ENCODE measurements at places on chromosomes 1 and 21. TPM values are rescaled to one million over a fixed set of nuclear protein-coding genes. Genes with fewer than 3 reads are reported as not detected.
A peak's percentile ranks its signal among the peaks of the same experiment; 100 is the strongest.

Gene RHEX
- total RNA-seq = not detected

GRCh38 chr1:158333405-158334155 is 2.2 kb upstream of the CD1B start:
- DNase-seq = no peak

- DNase-seq = no peak
Measured at GRCh38 chr1:89974696-89975470, 20.0 kb upstream of the ZNF326 start.

- no peak for DNase-seq
Measured at GRCh38 chr1:115539736-115540135, 102.0 kb upstream of the VANGL1 start.

Gene CHIA
- not detected for total RNA-seq

DNA sequence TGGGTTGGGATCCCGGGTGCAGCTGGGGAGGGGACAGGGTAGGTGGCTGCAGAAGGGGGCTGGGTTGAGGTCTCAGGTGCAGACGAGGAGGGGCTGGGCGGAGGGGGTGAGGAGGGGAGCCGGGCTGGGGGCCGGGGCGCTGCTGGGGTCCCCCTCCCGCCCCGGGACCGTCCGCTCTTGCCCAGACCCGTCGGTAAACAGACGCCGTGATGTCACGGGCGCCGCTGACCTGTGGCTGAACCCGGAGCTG is 22.3 kb downstream of the DHRS3 start:
- DNase-seq = no peak

Gene DNM3
- 2.1 TPM for total RNA-seq

Gene IGSF21
- not detected for total RNA-seq

- DNase-seq = peak; percentile 95
Measured at GRCh38 chr1:218480137-218480536, 135.0 kb downstream of the TGFB2 start.

Gene CCDC27
- not detected for total RNA-seq

Gene NOL9
- total RNA-seq = 24.5 TPM

- DNase-seq = no peak
Measured at GRCh38 chr1:184627007-184627341, 127.7 kb downstream of the EDEM3 start.

Gene LORICRIN
- not detected for total RNA-seq

DNA sequence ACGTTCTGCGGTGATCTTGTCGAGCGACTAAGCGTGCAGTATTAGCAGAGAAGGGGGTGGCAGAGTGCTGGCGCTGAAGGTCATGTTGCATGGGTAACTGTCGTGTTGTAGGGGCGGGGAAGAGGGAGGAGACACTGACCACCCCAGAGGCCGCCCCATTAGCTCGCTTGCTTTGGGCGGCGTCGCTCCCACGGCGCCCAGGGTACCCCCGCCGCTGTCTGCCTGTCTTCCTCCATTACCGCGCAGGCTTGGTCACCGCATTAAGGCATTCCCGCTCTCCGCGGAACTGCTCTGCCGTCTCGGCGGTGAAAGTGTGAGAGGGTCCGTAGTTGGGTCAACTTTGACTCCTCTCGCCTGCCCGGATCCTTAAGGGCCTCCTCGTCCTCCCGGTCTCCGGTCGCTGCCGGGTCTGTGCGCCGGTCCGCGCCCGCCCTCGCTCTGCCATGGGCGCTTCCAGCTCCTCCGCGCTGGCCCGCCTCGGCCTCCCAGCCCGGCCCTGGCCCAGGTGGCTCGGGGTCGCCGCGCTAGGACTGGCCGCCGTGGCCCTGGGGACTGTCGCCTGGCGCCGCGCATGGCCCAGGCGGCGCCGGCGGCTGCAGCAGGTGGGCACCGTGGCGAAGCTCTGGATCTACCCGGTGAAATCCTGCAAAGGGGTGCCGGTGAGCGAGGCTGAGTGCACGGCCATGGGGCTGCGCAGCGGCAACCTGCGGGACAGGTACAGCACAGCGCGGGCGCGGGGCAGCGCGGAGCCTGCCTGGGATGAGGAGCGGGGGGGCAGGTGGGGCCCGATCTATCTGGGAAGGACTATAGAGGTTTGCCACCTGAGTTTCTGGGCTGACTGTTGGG is at the start of gene MTARC2:
MTARC2 (plus strand) TSS at position 234 of the 846 bp plus-strand sequence; CDS start at position 444, 210 bp downstream.
- DNase-seq = peak; percentile 10

- DNase-seq = no peak
Measured at GRCh38 chr1:183466781-183467180, 5.5 kb upstream of the SMG7 start.

Gene FAM163A
- not detected for total RNA-seq

Gene LINGO4
- total RNA-seq = not detected

DNA sequence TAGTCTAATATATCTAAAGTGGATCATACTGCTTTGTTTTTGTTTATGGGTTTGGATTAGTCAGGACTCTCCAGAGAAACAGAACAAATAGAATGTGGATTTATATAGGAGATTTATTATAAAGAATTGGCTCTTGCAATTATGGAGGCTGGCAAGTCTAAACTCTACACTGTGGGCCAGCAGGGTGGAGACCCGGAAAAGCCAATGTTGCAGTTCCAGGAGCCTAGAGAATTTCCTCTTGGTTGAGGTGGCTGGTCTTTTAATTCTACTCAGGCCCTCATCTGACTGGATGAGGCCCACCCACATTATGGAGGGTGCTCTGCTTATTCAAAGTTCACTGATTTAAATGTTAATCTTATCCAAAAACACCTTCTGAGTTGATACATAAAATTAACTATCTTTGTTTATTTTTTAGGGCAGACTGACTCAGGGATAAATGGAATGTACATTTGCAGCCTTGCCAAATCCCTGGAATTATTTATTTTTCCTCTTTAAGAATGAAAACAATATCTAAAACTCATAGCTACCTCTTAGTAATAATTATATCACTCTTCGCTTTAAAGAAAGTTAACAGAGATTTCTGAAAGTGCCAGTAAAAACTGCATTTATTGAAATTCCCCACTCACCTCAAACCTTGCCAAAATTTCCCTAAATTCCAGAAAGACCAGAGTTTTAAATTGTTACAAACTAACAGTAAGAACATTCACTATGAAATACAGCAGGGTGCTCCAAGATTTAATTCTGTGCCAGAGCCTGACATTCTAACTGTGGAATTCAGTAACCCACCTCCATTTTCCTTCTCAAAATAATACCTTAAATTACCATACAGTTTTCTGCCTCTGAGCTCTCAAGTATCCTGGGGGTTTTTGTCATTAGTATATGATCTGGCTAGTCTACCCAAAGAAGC is 36.6 kb upstream of the SSX2IP start:
- DNase-seq = no peak

Gene SLAMF9
- 0.44 TPM for total RNA-seq

DNA sequence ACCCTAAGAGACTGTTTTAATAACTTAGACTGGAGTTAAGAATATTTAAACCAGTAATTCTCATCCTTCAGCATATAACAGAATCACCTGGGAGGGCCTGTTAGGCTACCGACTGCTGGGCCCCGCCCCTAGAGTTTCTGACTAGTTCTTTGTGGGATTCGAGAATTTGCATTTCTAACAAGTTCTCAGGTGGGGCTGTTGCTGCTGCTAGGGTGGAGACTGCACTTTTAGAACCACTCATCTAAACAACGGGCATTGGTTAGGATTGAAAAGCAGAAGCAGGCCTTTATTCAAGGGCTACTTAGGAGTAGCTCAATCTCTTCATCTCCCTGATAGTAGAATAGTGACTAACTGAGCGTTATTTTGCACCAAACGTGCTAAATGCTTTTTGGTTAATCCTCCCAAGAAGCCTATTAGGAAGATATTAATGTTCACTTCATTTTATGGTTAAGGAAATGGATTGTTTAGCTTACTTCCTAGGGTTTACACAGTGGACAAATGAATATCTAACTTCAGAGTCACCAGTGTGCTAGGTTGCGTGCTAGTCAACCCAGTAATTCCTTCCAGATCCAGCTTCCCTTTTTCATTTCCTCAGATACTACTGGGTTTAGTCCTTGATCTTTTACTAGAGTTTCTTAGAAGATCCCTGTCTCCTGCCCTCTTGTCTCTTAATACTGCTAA is 31.1 kb upstream of the UAP1 start:
- no peak for DNase-seq

GRCh38 chr1:101221945-101222429 is 14.8 kb upstream of the S1PR1 start:
- DNase-seq = no peak

- no peak for DNase-seq
Measured at GRCh38 chr1:225343618-225344017, 84.2 kb downstream of the LBR start.

Gene ZNF695
- 6.2 TPM for total RNA-seq

DNA sequence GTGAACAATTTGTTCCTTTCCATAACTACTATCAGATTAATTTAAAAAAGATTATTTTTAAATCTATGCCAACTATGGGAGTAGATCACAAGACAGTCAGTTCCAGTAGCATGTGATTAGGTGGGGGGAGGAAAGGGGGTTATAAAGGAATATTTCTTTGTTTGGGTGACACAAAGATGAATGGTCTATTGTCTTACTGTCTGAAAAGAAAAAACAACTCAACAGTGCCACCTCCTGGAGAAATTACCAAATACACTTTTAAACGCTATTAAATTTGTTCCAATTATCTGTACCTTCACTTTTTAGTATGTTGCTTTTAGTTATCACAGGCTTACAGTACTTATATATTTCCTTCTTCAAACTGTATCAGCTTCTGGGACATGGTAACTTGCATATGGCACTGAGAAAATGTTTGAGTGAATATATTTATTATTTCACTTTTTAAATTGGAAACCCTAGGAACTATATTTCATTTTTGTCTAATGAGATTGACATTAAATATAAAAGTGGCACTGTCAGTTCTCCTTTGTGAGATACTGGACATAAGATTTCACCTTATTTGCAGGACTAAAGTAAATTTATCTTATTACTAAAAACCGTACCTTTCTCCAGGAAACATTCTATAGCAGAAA is 1.7 kb upstream of the SORT1 start:
- DNase-seq = peak; percentile 49

- DNase-seq = no peak
Measured at GRCh38 chr1:58850636-58851035, 66.8 kb upstream of the JUN start.

DNA sequence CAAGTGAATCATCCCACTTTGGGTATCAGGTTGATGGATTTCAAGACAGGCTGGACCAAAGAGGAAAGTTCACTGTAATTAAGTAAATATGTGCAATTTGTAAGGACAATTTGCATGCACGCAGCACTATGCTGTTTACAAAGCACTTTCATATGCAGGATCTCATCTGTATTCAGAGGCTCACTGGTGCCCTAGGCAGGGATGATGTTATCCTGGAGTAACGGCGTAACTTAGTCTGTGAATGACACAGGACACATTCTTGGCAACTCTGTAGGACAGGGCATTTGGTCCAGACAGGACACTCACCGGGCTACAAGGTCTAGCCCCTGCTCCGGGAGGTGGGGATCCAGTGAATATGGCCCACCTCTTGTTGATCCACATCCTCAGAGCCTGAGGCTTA is 365.4 kb upstream of the DUSP10 start:
- no peak for DNase-seq

GRCh38 chr21:40606341-40606740 is 240.6 kb downstream of the DSCAM start:
- no peak for DNase-seq

Gene IQCC
- 3.8 TPM for total RNA-seq

- DNase-seq = no peak
Measured at GRCh38 chr1:12448746-12449177, 169.2 kb downstream of the DHRS3 start.

Gene SORT1
- 0.88 TPM for total RNA-seq

Gene TTC39A
- total RNA-seq = 0.25 TPM

- no peak for DNase-seq
Measured at GRCh38 chr1:12356004-12356890, 126.4 kb downstream of the VPS13D start.

DNA sequence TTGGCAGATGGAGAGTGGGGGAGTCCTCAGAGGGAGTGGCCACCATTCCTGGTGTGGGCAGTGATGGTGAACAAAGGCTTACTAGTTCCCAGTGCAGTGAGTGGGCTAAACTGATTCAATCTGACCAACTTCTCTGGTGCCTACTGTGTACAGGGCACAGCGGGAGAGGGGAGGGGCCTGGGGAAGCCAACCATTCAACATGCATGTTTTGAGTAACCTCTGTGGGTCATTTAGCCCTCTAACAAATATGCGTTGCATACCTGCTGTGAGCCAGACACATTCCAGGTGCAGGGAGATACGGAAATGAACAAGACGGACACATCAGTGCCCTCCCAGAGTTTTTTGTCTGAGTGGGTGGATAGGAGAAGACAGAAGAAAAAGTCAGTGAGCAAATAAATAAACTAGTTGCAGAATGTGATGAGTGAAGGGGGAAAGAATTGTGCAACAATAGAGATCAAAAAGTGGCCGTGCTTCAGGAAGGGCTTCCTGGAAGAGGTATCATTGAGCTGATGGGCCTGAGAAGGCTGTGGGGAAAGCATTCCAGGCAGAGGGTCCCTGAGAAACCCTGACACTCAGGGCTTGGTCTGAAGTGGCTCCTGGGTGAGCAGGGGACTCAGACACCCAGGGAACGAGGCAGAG is 78.8 kb downstream of the EPHB2 start:
- no peak for DNase-seq

Measured in foreskin keratinocyte (primary cell).